Activated gamma-delta T cell treated with anti-CD3 and anti-CD28 coated beads, Interleukin-2, amount 50 U/mL, for 16 hours (primary cell): ENCODE measurements at places on chromosomes 4 and X.

GRCh38 chr4:113945906-113946305 is 33.5 kb downstream of the ARSJ start:
- DNase-seq, result no peak

GRCh38 chrX:136646602-136647239 is 1.2 kb upstream of the CD40LG start:
- peak; percentile 14 for DNase-seq

DNA sequence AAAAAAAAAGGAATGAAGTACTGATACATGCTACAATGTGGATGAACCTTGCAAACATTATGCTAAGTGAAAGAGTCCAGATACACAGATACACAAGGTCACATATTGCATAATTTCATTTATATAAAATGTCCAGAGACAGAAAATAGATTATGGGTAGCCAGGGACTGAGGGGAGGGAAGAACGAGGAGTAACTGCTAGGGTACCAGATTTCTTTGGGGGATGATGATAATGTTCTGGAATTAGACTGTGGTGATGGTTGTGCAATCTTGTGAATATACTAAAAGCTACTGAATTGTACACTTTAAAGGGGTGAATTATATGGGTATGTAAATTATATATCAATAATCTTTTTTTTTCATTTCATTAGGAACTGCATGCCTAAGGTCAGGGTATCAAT is 20.8 kb upstream of the AP1AR start:
- DNase-seq, result no peak

- DNase-seq, result no peak
These were observed 150.4 kb downstream of the SOWAHB start for GRCh38 chr4:76747563-76747962.

DNA sequence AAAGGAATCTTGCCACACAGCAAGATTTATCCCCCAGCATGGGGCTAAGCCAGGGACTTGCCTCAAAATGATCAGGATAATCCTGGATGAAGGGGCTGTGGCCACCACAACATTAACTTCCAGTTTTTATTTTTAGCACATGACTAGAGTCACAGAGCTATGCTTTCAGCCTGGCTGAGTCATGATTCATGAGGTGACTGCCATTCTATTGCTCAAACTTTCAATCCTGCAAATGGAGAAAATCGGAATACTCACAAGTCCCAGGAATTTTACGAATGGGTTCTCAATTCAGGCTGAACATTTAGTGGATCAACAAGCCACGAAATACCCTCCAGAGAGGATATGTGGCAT is 70.7 kb upstream of the HPGD start:
- no peak for DNase-seq

DNA sequence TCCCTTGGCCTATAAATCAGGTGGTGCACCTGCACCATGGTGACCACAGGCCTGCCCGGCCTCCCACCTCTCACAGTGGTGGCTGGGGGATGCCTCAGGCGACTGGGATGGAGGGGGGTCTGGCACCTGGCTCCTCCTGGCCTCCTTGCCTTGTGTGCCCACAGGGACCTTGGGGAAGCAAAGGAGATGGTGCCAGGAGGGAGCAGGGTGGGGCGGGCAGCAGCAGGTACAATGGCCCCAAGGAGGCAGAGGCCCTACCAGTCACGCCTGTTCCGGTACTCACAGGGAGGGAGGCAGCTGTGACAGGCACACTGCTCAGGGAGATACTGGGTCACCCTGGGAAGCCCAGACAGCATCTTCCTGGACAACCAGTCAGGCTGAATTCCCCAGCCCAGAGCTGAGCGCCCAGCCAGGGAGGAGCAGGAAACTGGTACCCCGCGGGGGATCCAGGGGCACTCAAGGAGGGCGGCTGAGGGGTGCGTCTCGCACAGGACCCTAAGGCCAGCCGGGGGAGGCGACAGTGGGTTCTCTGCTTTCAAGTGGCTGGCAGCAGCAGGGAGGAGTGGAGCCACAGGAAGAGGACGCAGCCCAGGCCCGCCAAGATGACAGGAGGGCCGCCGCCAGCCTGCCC is 1.2 kb upstream of the TREX2 start:
- DNase-seq, result no peak

DNA sequence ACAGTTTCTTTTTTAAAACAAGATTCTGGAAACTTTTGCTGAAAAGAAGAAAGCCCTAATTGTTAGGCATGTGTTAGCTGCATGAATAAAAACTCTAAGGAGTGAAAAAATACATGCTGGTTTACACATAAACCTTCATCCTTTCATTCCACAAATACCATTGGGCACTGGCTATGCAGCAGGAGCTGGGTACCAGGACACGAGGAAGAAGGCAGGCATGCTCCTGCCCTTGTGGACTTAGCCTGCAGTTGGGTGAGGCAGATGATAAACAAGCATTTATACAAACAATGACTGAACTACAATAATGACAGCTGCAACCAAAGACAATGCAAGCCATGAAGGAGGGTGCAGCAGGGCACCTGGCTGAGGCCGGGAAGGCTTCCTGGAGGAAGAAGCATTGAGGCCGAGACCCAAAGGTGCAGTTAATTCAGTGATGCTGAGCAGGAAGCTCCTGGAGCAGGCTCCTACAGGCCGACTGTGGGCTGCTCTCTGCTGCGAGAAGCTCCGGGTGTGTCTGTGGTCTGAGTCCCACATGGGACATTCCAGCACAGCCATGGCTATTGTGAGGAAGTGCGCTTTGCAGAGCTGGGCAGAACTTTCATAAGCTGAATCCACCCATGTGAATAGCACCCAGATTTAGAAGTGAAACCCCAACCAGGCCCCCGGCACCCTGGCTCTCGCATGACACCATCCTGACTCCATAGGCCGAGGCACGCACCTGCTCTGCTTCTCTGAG is 44.0 kb upstream of the MXD4 start:
- no peak for DNase-seq

DNA sequence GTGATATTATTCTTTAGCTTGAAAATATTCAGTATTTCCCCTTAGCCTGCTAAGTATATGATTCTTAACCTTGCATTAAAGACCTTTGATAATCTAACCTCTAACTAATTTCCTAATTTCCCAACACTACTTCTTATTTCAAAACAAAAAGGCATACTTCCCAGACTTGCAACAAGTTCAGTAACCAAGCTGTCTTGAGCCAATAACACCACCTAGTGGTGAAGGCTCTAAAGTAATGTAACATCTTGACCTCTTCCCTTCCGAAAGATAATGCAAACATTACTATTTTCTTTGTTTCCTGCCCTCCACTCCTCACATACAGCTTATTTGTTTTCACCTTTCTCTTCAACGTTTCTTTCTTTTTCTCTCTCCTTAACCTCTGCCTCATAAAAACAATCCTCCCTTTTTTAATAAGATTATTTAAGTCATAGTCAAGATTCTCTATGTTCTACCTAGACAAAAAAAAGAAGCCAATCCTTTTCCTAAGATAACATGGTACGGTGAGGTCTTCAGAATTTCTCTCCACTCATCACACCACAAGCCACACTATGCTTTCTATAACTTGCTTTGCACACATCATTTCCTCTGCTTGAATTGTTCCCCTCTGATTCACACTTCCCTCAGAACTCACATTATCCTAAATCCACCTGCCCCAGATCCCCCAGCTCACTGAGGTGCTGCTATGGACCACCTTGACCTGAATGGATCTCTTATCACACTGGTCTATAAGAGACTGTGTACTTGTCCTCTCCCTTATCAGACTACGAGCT is 3.5 kb downstream of the FAT1 start:
- no peak for DNase-seq

- no peak for DNase-seq
These were observed 26.5 kb upstream of the PLCXD1 start for GRCh38 chrX:254630-255215.

GRCh38 chrX:43865791-43866190 is 16.5 kb downstream of the MAOB start:
- no peak for DNase-seq

DNA sequence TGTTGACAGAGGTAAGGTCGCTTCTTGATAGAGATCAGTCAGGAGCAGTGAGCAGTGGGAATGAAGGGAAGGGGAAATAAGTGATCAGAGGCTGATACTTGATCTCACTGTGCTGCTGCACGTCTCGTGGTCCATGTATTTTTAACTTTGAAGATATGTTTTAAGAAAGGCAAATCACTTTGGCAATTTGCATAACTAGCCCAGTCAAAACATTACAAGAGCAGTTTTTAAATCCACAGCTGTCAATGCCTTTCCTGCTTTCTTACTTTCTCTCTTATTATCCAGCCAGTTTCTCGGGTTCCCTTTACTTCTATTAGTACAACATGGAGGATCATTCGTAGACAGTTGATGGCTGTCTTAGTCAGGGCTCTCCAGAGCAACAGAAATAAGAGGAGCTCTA is 472.8 kb downstream of the TMA16 start:
- no peak for DNase-seq

DNA sequence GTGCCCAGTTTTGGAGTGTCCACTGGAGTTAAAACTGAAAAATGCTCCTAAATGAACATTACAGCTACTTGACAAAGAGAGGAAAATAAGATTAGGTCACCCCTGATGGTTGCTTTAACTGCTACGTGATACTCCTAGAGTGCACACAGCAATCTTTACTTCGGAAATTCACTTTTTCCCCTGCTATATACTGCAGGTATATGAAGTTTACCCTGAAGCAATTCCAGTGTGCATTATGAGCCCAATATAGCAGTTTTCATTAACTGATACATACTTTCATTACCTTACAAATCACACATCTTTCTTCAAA is 773 bp upstream of the ZNF827 start:
- DNase-seq, result no peak

DNA sequence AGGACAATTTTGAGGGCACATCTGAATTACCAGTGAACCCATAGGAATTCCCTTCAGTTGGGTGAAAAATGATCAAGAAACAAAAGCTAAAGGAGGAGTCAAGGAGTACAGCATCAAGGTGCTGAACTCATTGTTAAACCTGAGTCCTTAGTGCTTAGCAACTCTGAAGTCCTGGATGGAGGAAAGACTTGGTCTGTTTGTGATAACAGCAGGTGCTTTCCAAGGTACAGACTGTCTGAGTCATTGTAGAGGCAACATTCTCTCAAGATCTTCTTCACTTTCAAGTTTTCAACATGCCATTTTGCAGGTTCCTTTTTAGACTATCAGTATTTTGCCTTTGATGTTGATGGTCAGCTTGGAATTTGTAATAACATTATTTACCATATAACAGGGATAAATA is 293.9 kb downstream of the AFF2 start:
- no peak for DNase-seq

- no peak for DNase-seq
These were observed 8.3 kb upstream of the TMEM154 start for GRCh38 chr4:152687974-152688599.

GRCh38 chr4:154616287-154616686 is 3.8 kb upstream of the FGG start:
- no peak for DNase-seq

DNA sequence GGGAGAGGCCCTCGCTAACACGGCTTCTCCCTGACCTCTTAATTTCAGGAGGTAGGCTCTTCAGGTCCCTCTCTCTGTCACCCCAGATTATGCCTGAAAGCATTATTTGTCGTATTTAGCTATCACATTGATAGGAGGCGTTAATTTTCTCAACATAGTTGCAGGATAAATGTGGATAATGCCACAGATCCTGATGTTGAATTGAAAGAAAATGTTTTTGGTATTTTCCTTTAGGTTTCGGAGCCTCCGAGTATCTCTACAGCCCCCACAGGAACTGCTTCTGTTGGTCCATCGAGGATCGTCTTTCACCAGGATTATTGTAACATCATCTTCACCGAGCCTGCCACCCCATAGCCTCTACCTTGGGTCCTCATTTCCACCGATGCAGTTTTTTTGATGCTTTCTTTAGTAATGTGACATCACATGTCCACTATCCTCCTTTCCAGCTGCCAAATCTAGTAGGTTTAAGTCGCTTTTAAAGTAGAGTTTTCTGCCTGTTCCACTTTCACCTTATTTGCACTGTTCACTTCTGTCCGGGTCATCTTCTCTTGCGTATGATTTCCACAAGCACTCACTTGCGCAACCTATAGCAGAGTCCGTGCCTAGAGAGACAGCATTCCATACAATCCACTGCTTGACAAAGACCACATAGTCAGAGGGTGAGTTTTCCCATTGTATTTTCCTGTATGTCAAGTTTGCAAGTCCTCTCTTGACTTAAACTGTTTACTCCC is 665 bp downstream of the TIGD2 start:
- DNase-seq, result no peak

- no peak for DNase-seq
These were observed 183.2 kb downstream of the RAP1GDS1 start for GRCh38 chr4:98444371-98444770.

DNA sequence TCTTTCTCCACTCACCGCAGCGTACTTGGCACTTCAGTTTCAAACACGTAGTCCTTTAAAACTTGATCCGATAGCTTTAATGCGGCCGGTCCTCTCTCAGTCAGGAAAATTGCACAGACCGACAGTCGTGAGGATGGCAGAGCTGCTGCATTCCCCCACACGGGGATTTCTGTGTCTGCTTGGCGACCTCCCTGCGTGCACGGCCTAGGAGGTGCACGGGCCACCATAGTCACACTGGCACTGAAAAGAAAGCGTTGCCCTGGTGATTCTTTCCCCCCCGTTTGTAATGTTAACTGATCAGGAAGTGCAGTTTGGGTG is 10.3 kb downstream of the AKAP17A start:
- no peak for DNase-seq

GRCh38 chrX:99078301-99078700 is 1331.8 kb downstream of the PCDH19 start:
- DNase-seq, result no peak

- DNase-seq, result no peak
These were observed 14.2 kb downstream of the RGS12 start for GRCh38 chr4:3307060-3307459.

DNA sequence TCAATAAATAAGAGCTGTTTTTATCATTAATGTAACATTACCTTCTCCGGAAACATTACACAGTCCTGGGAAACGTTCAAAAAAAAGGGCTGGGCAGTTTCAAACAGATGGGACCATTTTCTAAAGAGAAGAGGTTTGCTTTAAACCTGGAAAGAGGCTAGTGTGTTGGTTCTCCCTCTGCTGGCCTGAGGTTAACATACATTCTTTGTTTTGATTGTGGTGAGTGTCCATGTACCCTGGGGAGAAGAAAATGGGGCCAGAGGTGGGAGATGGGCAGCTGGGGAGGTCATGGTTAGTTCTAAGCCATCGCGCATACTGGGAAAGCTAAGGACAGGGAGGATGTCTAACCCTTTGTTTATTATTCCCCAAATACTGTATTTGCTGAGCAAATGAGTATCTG is 194.7 kb downstream of the CPEB2 start:
- no peak for DNase-seq

DNA sequence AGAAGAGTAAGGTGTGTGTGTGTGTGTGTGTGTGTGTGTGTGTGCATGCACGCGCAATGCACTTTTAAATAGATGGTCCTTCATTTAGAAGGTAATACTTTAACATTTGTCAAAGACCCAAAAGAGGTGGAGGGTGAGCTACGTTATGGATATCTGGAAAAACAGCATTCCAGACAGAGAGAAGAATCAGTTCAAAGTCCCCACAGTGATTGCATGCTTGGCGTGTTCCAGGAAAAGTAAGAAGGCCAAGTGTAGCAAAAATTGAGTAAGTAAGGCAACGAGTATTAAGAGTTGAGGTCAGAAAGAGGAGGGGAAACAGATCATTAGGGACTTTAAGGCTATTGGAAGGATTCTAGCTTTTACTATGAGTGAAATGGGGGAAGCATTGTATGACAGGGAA is 21.9 kb upstream of the GABRE start:
- DNase-seq, result no peak

GRCh38 chrX:1493877-1494510 is 41.3 kb upstream of the ASMTL start:
- no peak for DNase-seq
